Tibial artery (tissue), 4 donors: ENCODE measurements at places on chromosomes 2 and 18.

GRCh38 chr2:178142274-178143065, 30.2 kb downstream of the RBM45 start:
- no peak for DNase-seq

DNA sequence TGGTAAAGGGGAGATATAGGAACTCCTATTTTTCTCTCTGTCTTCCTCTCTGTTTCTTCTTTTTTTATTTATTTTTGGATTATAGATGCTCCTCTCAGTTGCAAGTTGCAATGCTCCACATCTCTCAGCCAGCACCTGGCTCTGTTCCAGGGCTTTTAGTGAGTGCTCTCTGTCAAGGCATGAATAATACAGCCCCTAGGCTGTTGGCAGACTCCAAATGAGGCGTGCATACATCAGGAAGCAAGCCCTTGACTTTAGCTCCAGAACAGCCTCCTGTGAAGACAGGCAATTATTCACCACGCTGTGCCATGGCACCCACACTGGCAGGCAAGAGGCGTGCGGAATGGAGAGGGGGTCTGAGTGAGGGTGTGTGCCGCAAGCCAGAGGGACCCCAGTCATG, 228.1 kb upstream of the PXDN start:
- DNase-seq: no peak

DNA sequence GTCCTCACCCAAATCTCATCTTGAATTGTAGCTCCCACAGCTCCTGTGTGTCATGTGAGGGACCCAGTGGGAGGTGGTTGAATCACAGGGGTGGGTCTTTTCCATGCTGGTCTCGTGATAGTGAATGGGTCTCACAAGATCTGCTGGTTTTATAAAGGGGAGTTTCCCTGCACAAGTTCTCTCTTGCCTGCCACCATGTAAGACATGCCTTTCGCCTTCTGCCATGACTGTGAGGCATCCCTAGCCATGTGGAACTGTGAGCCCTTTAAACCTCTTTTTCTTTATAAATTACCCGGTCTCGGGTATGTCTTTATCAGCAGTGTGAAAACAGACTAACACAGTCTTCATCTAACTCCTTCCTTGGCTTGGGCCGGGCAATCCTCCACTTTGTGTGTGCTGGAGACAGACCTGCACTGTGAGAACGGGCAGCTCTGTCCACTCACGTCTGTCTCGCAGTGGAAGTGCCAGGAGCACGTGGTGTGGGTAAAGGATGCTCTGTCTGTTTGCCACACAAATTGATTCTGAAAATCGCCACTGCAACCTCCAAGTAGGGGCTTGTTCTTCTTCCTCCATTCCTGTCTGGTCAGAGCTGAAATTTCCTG, 47.6 kb upstream of the OTOS start:
- DNase-seq: peak; percentile 17

GRCh38 chr2:124426625-124427024, 401.5 kb downstream of the CNTNAP5 start:
- DNase-seq: no peak

- DNase-seq: no peak
Observed at GRCh38 chr2:201233192-201233811, 27.0 kb upstream of the CASP8 start.

DNA sequence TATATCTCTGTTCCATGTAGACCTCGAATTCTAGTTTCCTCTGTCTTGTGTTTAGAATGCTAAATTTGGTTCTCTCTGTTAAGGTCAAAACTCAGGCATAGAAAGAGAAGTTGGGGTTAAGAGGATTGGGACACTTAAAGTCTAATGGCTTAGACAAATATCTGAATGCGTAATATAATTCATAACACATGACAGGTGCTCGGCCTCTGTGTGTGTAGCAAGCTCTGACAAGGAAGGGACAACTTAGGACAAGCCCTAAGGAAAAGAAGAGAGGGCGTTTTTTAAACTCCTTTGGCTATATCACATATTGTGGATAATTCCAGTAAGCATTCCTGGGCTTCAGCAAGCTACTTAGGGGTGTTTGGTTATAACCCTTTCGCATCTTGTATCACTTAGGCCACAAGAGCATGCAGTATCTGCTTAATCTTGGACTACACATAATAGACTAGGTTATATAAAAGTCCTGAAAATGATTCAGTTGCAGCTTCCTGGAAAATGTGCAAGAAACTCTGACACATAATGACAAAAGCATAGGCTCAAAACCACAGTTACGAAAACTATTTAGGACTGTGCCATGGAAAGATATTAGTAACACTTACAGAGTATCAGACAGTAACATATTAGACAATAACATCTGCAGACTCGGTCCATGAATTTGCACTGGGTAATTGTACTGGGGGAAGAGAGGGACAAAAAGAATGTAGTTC, 16.1 kb upstream of the CREB1 start:
- DNase-seq: no peak

DNA sequence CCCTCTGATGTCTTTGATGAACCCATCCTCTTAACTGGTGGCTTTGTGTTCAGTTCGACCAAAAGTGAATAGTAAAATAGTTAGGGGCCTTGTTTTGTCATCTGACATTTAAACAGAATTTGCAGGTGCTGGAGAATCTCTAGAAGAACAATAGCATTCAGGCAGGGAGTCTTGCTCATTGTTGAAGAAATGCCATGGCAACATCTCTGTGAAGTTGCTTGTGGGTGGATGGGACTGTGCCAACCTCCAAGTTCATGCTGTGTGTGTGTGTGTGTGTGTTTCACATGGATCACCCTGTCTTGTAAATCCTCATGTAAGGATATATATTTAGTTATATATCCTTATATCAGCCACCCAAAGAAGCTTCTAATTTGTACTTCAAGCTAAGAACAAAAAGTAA, 66.7 kb downstream of the SKA1 start:
- DNase-seq: no peak

GRCh38 chr2:167406558-167406957, 518.3 kb downstream of the XIRP2 start:
- DNase-seq: no peak

DNA sequence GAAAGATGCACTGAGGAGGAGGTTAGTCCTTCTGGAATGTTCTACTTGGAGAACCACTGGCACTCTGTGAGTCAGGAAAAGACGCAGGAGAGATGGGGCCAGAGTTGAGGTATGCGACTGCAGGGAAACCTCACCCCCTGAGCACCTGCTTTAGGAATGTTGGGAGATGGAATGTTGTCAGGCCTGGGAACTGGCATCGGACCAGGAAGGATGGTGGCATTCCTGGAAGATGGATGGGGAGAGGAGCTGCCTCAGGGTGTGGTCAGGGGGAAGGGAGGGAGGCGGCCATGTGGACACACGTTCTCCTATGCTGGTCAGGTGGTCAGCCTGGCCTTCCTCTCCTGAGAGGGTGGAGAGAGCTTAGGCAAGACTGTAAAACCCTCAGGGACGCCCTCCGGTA, 146.3 kb downstream of the CELF4 start:
- no peak for DNase-seq

GRCh38 chr18:53789376-53790247, 434.9 kb downstream of the MBD2 start:
- DNase-seq: no peak

GRCh38 chr2:61015976-61016375, 1.5 kb upstream of the PEX13 start:
- no peak for DNase-seq

DNA sequence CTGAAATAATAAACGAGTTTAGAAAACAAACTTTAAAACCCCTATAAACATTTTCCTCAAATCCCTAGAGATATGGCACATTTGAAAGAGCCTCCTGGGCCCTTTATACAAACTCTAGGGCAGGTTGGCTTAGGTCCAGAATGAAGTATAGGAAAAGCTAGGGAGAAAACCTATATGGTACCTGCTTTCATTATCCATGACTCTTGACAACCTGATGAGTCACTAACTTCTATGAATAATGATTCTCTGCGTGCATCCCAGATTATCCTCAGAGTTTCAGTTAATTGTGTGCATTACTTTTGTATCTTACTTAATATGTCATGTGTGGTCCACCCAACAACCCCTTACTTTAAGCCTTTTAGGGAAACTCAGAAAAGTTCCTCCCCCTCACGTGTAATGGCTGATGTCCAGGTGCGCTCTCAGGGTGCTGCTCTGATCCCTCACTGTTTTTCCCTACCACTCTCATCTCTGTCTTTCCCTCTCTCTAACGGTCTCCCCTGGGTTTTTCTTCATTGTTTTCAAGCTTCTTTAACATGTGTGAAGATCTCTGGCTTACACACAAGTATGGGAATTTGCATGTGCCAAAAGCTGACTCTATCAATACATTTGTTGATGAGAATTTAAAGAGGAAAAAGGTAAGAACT, 78.5 kb downstream of the LRP1B start:
- DNase-seq: no peak

DNA sequence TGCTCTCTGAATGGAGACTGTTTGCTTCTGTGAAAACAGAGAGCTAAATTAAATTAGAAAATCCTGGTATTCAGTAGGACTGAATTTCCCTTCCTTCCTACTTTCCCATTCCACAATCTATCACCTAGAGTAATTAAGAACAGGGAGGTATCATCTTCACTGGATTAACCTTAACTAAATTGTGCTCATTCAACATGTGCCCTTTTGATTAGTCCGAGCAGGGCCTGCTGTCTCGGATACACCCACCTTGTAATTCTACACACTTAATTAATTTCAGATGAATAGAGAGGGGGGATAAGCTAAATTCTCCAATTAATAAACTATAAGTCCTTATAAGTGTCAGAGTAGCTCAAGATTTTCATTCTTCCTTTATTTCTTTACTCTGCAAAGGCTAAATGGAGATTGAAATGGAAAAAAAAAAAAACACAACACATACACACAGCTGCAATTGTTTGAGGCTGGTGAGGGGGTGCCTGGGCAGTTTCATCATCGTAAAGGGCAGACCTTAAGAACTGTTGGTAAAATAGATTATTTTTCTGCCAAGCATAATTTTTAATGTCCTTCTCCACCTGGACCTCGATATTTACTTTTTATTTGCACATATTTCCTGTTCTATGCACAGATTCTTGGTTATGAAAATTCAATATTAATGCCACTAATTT, 157.1 kb upstream of the SIX2 start:
- DNase-seq: no peak

- DNase-seq: no peak
Observed at GRCh38 chr2:182907081-182907830, 40.8 kb upstream of the FRZB start.

DNA sequence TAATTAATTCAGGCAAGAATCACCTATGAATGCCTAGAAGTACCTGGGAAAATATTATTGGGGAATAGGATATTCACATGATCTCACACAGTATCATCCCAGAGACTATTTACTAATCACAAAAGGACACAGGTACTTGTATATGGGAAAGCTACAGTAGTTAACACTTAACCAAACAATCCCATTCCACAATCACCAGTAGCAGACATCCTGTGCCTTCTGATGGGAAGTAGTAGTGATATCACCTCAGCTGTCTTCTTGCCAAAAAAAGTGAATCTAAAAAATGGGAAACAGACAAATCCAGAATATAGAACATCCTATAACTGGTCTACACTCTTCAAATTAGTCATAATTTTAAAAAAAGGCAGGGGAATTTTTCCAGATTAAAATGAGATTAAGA, 75.6 kb upstream of the CCDC150 start:
- DNase-seq: no peak

DNA sequence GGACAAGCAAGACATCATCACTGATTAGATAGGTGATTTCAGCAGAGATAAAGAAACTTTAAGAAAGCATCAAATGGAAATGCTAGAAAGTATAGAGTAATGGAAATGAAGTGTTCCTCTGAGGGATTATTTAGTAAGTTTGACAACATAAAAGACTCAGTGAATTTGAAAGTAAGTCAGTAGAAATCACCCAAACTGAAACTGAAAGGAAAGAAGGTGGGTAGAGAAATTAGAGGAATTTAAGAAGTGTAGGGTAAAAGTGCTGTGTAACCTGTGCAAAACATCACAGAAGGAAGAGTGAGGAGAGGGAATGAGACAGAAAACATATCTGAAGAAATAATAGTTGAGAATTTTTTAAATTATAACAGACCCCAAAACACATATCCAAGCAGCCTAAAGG, 343.1 kb downstream of the CBLN2 start:
- DNase-seq: no peak

DNA sequence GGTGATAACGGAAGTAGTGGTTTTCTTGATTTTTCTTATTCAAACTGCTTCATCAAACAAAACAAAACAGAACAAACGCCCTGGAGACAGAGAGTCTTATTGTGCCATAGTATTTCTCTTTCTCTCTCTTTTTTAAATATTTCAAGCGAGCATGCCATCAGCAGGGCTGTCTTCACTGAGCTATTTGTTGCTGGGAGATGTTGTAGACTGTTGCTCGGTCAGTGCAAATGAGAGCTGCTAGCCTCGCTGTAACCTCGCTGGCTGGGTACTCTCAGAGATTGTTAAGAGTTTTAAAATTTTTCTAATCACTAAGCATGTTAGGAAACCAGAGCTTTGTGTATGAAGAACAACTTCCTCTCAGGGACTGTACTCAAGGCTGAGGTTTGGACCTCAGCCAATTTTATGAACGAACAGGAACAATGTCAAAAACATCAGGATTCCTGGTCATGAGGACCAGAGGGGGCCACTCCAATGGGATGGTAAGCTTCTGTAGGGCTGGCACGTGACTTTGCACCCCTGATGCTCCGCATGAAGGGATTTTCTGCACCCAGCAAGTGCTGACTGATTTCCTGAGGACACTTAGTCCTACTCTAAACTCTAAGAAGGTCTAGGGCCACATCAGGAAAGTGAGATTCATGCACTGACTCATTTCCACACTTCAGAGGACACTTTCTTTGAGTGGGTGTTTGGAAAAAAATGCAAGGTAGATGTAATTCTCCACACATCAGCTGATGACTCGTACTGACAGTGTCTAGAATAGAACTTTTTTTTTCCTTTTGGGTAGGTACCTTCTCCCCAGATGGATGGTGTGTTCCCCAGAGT, 59.8 kb upstream of the IL1R1 start:
- peak; percentile 60 for DNase-seq

- DNase-seq: no peak
Observed at GRCh38 chr18:48702346-48703027, 163.7 kb downstream of the CTIF start.

DNA sequence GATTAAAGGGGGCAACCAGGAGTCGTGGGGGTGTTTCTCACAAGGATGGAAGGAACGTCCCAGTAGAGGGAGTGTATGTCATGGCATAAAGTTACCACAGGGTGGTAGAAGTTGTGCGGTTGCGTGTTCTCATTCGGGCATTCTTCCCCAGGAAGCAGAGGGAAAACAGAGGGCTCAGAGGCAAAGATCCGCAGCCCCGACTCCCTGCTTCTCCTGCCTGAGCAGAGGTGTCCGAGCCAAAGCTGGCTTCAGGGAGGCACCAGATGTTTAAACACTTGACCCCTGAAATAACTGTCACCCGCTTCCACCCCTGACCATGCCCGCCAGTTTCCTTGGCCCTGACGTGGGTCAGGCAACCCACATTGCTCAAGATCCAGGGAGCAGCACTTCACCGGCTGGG, 83.7 kb downstream of the EN1 start:
- DNase-seq: no peak

- no peak for DNase-seq
Observed at GRCh38 chr2:224650815-224651439, 65.2 kb downstream of the CCDC195 start.

DNA sequence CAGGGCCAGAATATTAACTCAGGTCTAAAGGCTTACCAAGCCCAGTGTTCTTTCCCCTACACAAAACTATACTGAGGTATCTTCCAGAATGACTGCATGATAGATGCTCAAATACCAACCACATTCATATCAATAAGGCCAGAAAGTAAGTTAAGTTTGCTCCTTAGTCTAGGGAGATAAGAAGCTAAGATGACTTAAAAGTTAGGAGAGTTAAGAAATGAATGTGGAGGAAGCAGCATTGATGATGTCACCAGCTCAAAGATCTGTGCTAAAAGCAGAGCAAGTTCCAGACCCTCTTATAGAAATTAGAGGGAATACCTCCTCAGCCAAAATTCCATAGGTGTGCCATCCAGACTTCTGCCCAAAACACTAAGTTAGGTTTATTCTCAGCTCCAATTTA, 6.1 kb downstream of the PPP4R1 start:
- no peak for DNase-seq
